ENCODE measurements at places on chromosomes 3 and 15. TPM values are rescaled to one million over a fixed set of nuclear protein-coding genes. Genes with fewer than 3 reads are reported as not detected.

The UQCC5 gene
- 52.9 TPM for total RNA-seq

The GABRR3 gene
- not detected for total RNA-seq

DNA sequence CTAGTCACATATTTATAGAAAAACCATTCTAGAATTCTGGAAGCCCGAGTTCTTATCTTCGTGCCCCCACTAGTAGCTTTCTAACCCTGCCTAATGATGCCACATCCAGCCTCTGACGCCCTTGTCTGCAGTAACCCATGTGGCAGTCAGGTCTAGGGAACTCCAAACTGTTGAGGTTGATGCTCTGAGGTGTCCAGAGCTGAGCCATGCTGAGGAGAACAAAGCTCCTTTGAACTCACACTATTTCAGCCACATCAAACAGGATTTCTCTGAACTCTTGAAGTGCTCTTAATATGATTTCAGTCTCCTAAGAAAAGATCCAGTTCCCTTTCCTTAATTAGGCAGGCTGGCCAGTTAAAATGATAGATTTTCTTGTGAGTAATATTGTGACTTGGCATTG lies 150.5 kb upstream of the ST8SIA2 start:
- DNase-seq = no peak

The GOLGA6A gene
- total RNA-seq = not detected

DNA sequence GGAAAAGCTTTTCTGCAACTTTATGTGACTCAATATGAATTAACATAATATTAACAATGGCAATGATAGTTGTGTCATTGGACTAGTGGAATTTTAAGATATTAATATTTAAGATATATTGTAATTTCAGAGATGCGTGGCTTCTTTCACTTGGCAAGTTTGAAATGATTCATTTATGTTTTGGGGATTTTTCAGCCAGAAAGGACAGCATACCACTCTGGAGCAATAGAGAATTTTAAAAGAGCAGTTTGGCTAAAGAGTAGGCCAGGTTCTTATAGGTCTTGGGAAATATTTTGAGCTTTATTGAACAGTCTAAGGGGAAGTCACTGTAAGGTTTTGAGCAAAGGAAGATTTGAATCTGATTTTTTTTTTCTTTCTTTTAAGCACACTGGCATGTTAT lies 16.5 kb downstream of the GMPS start:
- DNase-seq = no peak

DNA sequence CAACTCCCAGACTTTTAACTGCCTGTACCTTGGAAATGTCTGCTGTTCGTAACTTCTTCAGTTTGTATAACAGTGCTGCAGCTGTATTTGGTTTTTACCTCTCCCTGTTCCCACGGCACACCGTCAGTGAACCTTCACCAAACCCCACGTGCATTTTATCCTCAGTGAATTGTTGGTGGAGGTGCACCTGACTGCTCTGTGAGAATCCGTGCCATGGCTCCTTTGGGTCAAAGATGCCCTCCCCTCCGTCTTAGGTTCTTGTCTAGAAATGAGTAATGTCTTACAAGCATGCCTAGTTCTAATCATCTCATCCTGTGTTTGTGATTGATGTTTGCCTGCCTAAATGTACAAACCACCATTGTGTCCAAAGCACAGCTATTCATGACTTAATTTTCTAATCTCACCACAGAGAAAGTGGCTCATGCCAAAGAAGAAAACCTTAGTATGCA lies 28.2 kb downstream of the TPM1 start:
- DNase-seq = no peak

All from cardiac septum (tissue), 1 donor.